NCI-H1048 (cell line): ENCODE measurements at places on chromosomes 2 and 18.

- no peak for DNase-seq
These were observed 194.8 kb downstream of the ZEB2 start for GRCh38 chr2:144325086-144325485.

DNA sequence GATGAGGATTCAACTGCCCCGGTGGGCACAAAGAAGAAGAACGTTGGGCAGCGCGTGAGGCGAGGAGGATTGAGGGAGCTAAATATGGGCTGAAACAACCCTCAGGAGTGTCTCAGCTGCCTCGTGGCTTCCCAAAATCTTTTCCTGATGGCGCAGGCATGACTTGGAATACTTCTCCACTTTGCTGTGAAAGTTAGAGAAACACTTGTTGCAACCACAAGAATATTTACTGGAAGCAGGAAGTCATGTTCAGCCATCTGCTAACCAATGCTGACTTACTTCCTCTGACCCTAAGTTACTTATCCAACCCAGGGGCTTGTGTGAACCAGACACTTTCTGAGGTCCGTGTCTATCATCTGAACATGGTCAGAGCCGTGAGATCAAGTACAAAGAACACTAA lies 148.8 kb downstream of the ARL4C start:
- DNase-seq, result no peak

DNA sequence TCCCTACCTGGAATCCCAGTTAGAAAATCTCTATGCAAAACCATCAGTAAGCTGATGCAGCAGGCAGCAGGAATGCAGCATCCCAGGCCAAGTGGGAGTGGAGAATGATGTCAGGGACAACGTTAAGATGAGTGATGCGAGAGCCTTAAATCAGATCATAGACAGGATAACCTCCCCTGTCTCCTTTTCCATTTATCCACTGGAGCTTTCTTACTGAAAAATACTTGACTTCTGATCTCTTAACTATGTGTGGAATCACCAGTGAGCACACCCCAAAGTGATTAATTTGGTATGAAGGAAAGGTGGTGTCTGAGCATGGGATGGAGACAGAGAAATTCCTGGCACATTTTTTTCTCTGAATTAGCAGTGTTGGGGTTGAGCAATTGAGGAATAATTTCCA lies 98.0 kb downstream of the RND3 start:
- no peak for DNase-seq

DNA sequence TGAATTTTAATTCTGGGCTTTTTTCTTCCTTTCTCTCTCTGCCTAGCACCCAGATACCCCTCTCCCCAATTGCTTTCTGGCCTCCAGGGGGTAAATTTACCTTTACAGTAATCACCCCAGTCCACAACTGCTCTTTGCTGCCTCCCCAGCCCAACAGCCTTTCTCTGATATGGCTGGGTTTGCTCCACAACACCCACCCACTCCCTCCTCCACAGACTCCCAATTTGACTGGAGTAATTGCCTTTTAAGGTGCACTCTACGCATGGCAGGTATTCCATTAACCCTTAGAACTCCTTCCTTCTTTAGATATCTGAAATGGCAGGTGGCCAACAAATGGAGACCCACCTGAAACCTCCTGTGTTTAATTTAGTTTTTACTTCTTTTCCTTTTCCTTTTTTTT lies 3.6 kb downstream of the CELF4 start:
- DNase-seq, result no peak
